ENCODE measurements at places on chromosomes 5 and 9.

DNA sequence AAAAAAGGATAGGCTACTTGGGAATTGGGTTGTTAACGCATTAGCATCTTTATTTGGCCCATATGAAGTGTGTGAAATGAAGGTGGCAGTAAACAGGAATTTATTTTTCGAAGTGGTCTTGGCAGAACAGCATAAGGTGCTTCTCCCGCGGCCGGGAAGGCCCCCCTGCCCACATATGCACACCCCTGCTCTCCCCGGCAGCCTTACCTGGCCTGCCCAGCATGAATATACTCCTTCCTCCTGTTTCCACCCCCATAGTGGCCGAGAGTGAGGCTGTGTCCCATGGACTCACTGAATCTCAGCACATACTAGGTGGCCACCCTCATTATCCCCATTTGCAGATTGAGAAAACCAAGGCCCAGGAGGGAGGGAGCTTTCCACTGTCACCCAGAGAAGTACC lies 54.0 kb upstream of the OLFM1 start:
- no peak for DNase-seq

- no peak for DNase-seq
Observed at GRCh38 chr5:95081982-95082381, 202.9 kb downstream of the MCTP1 start.

GRCh38 chr9:6449645-6450044 lies 36.6 kb downstream of the UHRF2 start:
- no peak for DNase-seq

- DNase-seq = no peak
Observed at GRCh38 chr5:43421450-43422133, 9.4 kb upstream of the CCL28 start.

- no peak for DNase-seq
Observed at GRCh38 chr5:85760519-85760918, 857.2 kb upstream of the COX7C start.

DNA sequence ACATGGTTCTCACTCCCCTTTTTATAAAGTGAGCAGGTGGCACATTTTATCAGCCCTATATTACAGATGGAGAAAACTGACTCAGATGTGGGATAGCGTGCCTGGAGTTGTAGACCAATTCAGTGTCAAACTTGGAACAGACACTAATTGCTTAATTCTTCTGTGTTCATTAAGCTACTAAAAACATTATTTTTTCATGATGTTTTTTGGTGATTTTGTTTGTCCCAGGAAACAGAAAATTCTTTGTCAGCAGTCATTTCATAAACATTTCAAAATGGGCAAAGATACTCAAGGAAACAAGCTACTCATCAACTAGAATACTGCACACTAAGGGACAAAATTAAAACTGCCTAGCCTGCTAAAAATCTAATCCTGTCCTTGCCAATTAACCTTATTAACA lies 2.2 kb downstream of the ABHD17B start:
- DNase-seq = no peak

DNA sequence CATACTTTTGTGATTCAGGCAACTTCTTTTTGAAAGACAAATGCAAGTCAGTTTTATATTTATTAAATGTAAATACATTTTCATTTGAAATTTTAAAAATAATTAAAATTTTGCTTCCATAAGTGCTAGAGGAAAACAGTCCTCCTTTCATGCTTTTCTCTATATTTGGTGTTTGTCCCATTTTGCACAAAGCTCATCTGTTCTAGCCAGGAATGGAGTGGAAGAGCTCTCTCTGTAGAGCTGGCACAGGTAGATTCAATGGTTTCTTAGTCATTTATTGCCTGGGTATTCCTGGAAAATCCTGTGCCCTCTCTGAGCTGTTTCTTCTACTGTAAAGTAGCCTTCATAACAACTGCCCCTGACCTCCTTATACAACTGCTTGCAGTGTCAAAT lies 267.6 kb upstream of the HAPLN1 start:
- DNase-seq = no peak

DNA sequence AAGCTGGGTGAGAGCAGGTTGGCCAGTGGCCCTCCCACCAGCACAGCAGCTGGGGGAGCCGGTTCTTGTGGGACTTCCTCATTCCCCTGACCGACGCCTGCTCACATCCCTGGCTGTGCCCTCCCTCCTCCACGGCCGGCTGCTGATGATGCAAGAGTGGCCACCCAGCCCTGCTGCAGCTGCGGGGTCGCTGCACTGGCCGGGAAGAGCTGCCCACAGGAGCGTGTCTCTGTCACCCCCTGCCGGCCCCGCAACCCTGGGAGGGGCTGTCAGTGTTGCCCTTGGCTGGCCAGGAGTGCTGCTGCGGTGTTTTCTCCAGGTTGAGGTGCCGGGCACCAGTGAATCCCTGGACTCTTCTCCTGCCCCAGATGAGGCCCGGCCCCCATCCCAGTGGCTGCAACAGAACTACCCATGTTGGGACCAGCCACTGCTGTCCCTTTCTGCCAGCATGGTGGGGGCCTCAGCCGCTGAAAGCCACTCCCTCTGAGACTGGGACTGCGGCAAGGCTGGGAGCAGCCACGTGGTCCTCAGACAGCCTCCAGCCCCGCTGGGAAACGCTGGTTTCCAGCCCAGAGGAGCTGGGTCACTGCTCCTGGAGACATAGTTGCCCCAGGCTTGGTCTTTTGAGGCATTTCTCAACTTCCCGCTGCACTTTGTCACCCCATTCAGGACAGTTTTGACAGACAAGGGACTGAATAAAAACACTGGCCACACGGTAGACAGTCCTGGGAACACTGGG lies 739 bp downstream of the CARD9 start:
- DNase-seq = no peak

DNA sequence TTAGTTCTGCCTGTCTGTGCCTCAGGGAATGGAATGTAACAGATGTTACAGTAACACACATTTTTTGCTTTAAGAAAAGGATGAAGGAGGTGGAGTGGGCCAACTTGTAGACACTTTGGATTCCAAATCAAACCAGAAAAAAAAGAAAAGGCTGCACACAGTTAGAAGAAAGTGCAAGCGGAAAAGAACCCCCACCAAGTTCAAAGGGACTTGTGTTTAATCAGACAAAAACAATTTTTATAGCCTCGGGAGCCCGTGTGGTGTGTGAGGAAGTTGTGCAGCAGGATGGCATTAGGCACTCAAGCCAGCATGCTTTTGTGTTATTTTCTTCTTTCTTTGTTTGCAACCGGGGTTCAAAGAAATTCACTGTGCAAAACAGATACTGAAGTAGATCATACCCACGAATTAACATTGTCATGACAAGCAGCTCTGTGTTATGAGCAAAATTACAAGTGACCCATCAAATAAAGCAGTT lies 189.5 kb downstream of the SEMA5A start:
- DNase-seq = no peak

DNA sequence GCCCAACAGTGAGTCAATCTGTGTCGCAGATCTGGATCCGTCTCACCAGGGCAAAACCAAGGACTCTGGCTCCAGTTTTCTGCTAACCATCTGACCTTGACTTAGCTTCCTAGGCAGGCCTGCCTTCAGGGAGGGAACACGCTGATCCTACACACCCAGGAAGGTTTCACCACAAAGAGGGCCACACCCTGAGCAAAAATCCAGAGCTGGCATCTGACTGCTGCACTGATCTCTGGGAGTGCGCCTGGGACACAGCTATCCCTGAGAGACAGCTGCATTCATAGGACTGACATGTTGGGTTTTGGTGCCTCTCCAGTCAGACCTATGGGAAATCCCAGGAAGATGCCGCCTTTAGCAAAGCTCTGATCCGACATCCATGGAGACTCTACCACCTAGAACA lies 47.5 kb downstream of the CDK5RAP2 start:
- DNase-seq = no peak

GRCh38 chr9:71685988-71686387 lies 82.3 kb downstream of the CEMIP2 start:
- no peak for DNase-seq
